ENCODE measurements at places on chromosomes 1 and 21.

- DNase-seq: no peak
These were observed 42.3 kb upstream of the LAMC2 start for GRCh38 chr1:183143576-183144315.

DNA sequence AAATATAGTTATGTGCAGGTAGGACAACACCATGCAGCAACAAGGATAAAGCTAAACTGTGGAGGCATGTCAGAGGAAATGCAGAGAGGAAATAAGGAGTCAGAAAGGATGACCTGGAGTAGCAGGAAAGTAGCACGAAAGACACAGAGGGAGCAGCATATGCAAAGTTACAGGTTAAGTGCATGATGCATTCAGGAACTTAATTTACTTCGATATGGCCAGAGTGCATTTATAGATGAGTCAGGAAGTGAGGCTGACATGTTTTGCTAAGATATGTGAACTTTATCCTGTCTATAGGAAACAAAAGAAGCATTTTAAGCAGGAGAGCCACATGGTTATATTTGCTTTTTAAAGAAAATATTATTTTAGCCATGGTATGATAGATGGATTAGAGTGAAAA, 15.4 kb upstream of the MUTYH start:
- no peak for DNase-seq

- no peak for DNase-seq
These were observed 85.5 kb downstream of the C1orf94 start for GRCh38 chr1:34262023-34262853.

DNA sequence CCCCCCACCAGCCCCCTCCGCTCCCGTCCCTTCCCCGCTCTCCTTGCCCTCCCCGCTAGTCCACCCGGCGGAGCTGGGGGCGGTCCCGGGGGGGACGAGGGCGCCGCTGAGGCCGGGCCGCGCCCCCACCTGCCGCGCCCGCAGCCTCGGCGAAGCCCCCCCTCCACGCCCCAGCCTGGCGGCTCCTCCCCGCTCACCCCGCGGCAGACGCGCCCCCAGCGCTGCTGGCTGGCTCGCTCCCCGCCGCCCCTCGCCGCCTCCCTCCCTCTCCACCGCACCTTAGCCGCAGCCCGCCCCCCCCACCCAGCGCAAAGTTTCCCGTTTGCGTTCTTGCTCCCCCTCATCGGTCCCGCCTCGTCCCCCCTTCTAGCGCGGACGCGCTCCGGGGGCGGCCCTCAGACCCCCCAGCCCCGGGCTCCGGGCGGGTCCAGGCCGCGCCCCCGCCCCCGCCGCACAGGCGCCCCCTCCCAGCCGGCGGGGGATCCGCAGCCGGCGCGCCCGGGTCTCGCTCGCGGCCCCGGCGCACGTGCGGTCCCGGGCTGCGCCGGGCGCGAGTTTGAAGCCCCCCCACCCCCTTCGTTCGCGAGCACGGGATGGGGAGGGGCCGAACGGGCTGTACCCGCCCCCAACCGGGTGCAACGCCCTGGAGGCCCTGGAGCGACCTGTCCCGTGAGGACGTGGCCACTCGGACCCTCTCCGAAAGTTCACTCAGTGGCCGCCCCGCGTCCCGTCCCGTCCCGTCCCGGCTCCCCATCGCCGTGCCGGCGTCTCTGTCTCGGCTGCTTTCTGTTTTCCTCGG, 623 bp downstream of the PTPRF start:
- peak; percentile 35 for DNase-seq

DNA sequence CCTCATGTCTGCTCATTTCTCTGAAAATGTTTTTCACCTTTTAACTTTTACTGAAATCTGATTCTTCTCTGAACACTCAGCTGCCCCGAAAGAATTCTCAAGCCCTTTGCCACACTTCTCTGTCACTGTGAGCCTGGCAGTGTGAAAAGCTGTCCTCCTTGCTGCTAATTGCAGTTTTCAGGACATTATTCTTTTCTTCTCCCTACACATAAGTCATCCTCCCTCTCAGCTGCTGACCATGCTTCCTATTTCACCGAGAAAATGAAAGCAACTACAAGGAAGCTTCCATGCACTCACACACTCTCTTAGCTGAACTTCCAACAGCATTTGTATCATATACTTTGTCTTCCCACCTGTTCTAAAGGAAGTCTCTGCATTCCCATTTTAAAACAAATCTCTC, 15.8 kb downstream of the OLFM3 start:
- no peak for DNase-seq

DNA sequence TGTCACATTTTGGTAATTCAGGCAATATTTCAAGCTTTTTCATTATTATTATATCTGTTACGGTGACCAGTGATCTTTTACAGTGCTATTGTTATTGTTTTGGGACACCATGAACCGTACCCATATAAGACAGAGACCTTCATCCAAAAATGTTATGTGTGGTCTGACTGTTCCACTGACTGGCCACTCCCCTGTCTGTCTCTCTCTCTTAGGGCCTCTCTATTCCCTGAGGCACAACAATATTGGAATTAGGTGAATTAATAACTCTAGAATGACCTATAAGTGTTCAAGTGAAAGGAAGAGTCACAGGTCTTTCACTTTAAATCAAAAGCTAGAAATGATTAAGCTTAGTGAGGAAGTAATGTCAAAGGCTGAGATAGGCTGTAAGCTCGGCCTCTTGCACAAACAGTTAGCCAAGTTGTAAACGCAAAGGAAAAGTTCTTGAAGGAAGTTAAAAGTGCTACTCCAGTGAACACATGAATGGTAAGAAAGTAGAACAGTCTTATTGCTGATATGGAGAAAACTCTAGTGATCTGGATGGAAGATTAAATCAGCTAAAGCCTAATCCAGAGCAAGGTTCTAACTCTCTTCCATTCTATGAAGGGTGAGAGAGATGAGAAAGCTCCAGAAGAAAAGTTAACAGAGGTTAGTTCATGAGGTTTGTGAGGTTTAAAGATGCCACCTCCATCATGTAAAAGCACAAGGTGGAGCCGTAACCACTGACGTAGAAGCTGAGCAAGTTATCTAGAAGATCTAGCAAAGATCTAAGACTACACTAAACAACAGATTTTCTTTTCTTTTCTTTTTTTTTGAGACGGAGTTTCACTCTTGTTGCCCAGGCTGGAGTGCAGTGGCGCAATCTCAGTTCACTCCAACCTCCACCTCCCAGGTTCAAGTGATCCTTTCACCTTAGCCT, 19.7 kb upstream of the DIPK1A start:
- DNase-seq: no peak

DNA sequence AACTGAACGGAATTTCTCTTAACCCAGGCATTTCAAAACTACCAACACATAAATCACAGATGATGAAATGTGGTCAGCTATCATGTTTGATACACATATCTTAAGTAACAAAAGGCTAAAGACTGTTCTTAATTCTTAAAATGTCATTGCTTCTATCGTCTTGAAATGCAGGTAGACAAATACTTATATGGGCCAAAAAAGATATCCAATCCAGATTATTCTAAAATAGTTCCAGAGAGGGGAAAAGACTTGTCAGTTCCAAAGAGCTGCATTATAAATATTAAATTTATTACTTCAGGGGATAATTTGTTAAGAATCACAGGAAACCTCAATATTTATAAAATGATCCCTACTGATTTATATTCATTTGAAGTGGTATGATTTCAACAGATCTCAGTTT, 259.4 kb downstream of the FAF1 start:
- DNase-seq: no peak

DNA sequence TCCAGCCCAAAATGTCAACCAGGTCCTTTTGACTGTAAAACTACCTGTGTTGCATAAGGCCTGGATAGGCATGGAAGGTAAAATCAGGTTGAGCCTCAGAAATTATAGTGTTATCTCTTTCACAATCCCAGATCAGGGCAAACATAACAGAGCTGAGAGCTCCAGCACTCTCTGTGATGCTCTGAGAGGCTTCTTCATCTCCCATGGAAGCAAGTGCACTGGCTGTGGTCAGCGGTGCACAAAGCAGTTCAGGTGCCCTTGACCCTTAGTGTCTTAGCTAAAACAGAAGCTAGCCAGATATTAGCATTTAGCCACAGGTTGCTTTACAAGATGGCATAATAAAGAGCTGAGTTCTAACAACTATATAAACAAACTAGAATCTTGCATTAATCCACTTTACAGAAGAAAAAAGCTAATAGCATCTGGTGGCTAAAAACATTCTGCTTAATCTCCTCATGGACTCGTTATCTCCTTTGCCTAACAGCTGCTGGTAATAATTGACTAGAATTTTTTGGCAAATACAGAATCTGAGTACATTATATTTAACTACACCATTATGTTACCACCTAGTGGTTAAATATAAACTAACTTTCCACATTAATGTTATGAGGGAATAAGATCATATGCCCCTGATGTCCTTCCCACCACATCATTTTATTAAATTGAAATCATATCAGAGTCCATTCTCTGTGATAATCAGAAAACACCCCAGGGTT, 25.6 kb upstream of the POGK start:
- DNase-seq: no peak

GRCh38 chr1:65021795-65022194, 55.4 kb upstream of the JAK1 start:
- no peak for DNase-seq

DNA sequence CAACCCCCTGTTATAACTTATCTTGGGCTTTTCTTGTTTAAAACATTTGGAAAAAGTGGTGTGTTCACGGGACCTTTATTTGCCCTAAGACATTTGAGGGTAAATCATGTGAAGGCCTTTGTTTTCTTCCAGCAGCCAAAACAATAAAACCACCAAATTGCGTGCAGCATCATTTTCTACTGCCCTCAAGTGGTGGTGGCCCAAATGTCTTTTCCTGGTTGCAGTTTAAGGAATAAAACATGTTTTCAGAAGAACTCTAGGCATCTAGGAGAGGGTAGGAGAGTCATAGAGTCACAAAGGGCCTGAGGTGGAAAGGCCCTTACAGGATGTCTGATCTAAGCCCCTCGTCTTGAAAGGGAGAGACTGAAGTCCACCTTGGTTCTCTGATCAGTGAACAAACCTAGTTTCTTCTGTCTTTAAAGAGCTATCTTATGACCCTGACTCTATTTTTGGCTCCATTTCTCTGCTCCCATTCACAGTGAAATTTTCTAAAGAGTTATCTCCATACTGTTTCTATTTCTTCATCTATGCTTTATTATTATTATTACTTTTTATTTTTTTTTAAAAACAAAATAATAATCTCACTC, 16.0 kb upstream of the EPS15 start:
- DNase-seq: no peak

DNA sequence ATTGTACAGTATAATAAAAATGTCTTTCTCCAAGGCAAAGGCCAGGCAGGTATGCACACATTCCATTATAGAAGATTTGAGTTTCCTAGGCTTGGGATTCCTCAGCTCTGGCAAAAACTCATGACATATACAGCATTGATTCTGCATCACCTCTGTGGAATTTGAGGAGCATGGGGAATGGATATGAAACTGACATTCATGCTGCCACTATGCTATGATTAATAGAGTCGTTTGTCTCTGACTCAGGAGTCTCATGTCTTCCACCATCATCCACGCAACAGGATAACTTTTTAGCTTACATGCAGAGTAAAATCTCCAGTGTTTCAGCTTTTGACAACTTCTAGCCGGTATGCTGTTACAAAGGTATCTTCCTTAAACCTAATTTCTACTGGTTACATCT, 49.8 kb upstream of the ADORA3 start:
- no peak for DNase-seq

- no peak for DNase-seq
These were observed 28.1 kb downstream of the SERINC2 start for GRCh38 chr1:31441073-31441472.

- DNase-seq: peak; percentile 59
These were observed 6.2 kb downstream of the SMIM1 start for GRCh38 chr1:3778590-3779264.

DNA sequence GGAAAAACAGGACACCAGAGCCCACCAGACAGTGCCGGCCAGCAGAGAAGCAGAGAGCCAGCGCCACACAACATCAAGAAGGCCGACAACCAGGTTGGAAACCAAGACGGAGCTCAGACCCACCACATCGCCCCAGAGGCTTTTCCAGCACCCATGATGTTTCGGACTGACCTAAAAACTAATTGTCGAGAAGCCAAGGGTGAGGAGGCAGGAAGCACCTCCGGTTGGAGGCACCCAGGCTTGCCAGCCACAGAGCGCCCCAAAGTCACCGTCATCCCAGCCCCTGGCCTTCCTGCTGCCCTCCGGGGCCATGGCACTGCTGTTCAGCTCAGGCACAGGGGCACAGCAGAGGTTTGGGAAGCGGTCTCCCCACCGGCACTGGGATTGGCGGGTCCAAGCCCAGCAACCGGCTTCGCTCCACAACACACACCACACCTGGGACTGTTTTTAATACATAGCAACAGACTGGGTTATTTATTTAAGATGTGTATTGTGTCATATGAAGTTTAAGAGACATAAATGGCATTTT, 67.2 kb downstream of the SLC37A1 start:
- no peak for DNase-seq

DNA sequence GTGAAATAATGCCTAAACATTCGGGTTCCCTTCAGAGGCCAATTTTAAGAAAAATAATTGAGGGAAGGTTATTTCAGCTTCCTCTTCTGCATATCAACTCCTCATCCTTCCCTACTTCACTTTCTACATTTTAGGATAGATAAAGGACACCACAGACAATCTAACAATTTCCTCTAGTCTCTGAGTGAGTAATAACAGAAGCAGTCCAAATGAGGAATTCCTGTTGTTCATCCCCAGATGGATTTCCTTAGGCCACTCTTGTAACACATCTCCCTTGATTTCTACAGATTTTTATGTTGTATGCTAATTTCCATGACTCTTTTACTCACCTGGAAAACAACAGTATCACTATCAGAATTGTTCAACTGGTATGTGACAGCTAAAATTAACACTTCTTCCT, 87.7 kb upstream of the LYPLAL1 start:
- DNase-seq: no peak

GRCh38 chr1:8627728-8628127, 189.7 kb downstream of the RERE start:
- DNase-seq: no peak

GRCh38 chr1:70431874-70432273, 20.8 kb downstream of the CTH start:
- DNase-seq: no peak

DNA sequence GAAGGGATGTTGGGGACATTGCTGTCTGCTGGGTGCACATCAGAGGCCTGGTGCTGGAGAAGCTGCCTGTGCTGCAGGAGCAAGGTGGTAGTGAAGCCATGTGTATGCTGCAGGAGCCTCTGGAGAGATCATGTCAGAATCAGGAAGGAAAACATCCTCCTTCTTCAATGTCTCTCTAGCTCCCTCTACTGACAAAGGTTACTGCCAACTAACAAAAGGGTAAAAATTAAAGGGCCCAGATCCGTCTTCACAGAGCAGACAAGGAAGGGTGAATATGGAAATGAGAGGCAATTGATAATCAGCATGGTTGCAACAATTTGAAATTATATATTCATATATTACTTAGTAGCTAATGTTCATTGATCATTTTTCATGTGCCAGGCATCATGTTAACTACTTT, 32.2 kb downstream of the FAM177B start:
- DNase-seq: no peak

DNA sequence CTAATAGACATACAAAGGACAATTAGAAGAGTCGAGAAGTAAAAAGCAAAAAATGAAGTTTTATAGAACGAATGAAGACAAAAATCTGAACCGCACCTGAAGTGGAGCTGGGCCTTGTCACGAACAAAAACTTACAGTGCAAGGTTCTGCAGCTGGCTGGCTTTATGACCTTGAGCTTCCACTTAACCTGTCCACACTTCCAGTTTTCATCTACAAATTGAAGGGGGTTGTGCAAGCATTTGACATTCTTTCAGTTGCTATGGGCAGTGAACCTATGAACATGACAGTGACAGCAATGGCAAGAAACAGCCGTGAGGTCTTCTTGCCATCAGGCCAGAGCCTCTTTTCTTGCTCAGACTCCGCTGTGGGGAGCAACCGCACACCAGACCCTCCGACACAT, 93.2 kb downstream of the DSCAM start:
- no peak for DNase-seq

- DNase-seq: no peak
These were observed 2.8 kb downstream of the RPL11 start for GRCh38 chr1:23694371-23694770.
